Fibroblast of skin of back (primary cell): ENCODE measurements at places on chromosomes 7 and 10.
A peak's percentile ranks its signal among the peaks of the same experiment; 100 is the strongest.

DNA sequence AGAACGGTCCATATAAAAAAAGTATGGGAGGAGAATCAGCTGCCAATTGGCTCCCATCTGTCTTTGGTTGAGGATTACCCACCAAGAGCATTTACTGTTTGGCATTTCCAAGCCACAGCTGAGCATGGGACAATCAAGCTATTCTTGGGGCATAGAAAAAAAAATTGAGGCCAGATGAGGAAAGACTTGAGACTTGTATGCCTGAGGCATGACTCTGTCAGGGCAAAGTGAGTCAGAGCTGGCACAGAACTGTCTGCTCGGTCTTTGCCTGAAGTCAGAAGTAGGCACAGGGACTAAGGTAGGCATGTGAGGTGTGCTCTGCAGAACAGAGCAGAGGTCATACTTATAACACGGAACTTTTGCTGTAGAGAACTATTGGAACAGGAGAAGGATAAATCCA lies 126.5 kb upstream of the CHRM2 start:
- no peak for DNase-seq

DNA sequence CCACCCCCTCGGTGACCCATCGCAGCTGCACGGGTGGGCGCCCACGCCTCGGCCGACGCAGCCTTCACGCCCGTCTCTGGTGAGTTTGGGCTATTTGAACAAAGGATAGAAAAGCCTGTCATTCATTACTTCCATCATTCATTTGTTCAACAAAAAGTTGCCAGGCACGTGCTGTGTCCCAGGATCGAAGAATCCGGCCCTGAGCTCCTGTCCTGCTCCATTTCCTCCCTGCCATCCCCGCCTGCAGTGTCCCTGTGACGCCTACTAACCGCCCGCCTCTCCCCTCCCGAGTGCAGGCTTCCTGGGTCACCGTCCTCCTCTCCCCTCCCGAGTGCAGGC lies 340.1 kb downstream of the WDR37 start:
- no peak for DNase-seq

- peak; percentile 43 for DNase-seq
Measured at GRCh38 chr10:70461397-70462348, 16.9 kb upstream of the PALD1 start.

DNA sequence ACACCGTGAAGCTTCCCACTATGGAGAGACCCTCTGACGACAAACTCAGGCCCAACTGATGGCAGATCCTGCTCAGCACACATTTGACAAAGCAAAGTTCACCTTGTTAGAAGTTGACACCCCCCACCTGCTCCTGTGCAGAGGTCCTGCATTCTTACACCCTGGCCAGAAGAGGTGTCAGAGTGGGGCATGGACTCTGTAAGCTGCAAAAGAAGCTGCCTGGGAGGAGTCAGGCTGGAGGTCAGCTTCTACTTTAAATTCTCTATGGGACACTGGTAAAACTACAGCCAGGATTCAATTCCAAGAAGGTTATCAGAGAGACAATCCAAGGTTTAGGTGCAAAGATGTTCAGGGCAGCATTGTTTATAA lies 20.0 kb upstream of the TNS3 start:
- no peak for DNase-seq

- DNase-seq: no peak
Measured at GRCh38 chr7:17486835-17487234, 188.4 kb downstream of the AHR start.

DNA sequence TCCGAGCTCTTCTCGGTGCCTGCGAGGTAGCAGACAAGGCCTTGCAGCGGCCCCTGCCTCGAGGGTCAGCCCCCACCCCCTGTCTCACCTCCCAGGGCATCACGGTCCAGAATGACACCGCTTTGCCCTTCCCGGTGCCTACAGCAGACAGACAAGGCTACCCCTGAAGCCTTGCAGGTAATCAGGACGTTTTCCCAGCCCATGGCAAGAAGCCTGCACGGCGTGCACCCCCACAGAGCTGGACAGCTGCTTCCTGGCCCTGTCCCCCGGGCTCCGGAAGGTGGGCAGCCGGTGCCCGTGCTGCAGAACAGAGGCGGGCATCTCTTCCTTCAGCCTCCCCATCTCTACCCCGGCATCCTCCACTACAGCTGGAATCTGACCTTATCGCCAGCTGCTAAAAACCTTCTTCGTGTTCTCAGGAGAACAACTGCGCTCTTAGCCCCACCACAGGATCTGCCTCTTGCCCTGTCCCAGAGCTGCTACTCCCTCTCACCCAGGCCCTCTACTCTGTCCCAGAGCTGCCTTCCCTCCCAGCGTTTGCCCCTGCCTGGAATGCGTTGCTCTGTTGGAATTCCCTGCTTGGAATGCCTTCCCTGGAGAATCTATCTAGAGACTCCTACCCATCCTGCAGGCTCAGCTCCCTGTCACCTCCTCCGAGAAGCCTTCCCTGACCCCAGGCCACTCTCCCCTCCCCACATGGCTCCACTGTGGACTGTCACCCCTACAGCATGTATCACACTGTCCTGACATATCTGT lies 4.7 kb downstream of the MYL10 start:
- DNase-seq: peak; percentile 53

GRCh38 chr10:84156768-84157167 lies 16.8 kb upstream of the GPR15LG start:
- DNase-seq: peak; percentile 6

DNA sequence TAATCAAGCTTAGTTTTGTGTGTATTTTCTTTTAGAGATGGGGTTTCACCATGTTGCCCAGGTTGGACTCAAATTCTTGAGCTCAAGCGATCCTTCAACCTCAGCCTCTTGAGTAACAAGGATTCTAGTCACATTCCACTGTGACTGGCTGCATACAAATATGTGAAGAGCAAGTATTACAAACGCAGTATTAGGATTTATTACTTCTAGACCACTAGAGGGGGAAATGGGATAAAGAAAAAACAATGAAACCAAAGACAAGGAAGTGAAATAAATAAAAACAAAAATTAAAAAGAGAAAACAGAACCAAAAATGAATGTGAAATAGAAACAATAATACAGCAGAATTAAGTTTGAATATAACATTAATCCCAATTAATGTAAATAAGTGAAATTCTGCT lies 308.7 kb downstream of the ANKRD30A start:
- DNase-seq: no peak
